ENCODE measurements at places on chromosomes 3 and 15.

GRCh38 chr3:129061023-129061887 is 676 bp downstream of the GP9 start:
- peak; percentile 32 for DNase-seq

- no peak for DNase-seq
Observed at GRCh38 chr3:149280671-149281349, 52.6 kb downstream of the TM4SF18 start.

DNA sequence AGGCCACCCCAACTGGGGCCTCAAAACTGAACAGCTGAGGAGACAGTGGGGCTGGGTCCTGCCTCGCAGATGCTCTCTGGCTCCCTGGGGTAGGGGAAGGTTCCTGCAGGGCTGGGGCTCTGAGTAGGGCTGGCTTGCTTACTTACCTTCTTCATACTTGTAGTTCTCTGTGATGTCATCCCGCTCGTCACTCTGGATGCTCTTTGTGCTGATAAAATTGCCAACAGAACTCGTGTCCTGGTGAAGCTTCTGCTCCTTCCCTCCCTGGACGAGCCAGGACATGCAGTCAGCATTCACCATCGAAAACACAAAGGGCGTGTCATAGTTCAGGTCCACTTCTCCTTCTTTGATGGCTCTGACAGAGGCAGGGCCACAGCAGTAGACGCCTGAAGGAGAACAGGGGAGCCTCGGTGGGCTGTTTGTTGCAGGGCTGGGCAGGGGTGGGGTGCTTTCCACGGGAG is 17.9 kb upstream of the EPB42 start:
- no peak for DNase-seq

DNA sequence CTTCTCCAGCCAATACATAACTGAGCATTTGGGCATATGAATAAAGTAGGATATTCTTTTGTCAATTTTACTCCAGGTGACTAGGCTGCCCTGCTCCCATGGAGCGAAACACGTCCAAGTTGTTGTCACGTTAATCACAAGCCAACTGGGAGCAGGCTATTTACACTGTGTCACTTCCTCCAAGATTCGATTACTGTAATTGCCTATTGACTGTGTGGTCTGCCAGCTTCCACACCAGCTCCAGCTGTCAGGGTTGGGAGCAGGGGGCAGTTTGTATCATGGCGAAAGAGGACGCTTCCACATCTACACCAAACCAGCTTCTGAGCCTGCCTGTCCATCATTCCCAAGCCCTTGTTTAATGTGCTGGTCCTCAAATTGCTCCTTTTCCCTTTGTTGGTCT is 89.2 kb upstream of the RORA start:
- no peak for DNase-seq

GRCh38 chr3:18124501-18124900 is 300.6 kb downstream of the SATB1 start:
- no peak for DNase-seq

DNA sequence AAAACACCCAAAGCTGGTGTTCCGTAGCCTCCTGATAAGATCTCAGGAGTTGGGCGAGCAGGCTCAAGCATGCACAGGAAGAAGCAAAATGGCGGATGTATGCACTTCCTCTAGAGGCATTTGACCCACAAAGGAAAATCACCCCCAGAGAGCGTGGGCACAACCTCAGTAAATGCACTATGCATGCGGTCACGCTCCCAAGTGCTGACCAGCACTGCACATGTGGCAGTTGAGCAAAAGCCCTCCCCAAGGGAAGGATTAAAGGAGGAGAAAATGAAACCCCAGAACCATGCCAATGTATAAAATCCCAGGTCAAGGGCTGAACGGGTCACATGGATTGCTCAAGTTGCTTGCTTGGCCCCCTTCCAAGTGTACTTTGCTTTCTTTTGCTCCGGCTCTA is 289.4 kb upstream of the IGF1R start:
- no peak for DNase-seq

DNA sequence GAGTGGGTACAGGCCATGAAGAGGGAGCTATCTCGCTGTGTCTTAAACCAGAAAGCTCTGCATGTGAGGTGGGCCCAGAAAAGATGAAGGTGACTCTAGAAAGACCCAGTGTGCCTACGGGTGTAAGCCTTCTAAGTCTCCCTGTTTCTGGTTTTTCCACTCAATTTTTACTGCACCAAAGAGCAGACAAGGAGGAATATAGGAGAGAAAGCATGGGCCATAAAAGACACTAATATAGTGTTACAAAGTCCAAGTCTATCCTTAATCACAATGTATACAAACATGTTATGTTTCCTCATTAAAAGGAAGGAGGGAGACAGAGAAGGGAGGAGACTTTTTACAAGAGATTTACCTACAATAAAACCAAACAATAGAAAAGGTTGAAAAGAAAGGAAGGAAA is 24.1 kb upstream of the ZKSCAN7 start:
- DNase-seq = no peak

GRCh38 chr15:27166917-27167316 is 195.9 kb downstream of the GABRG3 start:
- DNase-seq = no peak

DNA sequence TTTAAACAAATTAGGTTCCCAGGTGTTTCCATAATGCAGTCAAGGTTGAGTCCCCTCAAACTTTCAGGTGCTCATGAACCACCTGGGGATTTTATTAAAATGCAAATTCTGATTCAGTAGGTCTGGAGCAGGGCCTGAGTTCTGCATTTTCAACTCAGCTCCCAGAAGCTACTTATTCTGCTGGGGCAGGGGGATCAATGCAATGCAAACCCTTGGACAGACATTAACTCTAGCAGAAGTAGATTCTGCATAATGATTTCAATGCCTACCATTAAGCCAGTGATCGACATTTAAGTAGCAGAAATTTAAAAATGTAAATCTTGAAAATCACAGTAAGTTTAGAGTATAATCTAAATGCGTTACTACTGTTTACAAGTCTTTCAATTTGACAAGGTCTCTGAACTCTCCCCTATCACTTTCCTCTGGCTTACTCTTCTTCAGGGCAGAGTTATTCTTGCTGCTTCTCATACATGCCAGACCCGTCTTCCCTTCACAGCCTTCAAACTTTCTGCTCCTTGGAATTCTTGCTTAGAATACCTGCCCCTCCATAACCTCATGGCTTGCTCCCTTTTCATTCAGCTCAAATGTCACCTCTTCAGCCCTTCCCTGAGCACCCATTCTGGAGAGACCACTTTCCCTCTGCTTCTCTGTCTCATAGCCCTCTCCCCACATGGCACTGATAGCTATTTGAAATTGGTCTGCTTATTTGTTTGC is 19.3 kb upstream of the DPPA4 start:
- DNase-seq = no peak

DNA sequence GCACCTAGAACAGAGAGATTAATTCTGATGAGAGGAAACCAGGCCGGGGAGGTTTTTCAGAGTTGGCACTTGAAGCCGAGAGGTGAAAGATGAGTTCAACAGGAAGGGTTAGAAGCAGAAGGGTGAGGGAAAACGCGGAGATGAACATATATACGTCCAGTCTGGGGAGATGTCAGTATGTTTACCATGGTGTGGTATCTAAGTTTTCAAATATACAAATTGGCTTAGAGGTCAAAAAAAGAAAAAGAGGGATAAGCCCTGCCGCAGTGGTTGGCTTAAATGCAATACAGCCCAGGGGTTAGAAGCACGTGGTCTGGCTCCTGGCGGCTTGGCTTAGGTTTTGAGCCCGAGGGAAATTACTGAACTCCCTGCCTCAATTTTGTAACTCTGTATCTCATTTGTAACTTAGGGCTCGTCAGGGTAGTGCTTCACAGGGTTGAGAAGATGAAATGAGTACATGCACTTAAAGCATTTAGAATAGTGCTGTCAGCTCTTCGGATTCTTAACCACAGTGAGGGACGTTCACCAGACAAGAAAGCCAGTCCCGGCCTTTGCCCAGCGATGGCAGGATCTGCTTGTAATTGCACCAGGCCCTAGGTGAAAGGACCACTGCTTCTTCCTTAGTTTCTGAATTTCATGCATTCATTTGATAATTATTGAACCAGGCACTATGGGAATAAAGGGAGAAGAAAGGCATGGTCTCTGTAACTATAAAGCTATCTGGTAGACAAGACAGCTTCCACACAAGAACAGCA is 6.4 kb downstream of the HES1 start:
- peak; percentile 76 for DNase-seq

- no peak for DNase-seq
Observed at GRCh38 chr3:7205535-7205934, 344.6 kb downstream of the GRM7 start.
